Skin of body (tissue), 3 donors: ENCODE measurements at places on chromosomes 7 and 10. TPM values are rescaled to one million over a fixed set of nuclear protein-coding genes. Genes with fewer than 3 reads are reported as not detected.

The HMX2 gene
- not detected for total RNA-seq

The ANKRD30A gene
- total RNA-seq, result 0.30 TPM

The CDHR1 gene
- 1.7 TPM for total RNA-seq

The ADGRA1 gene
- 0.10 TPM for total RNA-seq

The ITPRID1 gene
- 1.8 TPM for total RNA-seq

The IRF5 gene
- total RNA-seq, result 4.2 TPM

The DYNC1I1 gene
- total RNA-seq, result 1.1 TPM

The IDE gene
- 50.8 TPM for total RNA-seq

The CYP2E1 gene
- 0.69 TPM for total RNA-seq

The OR2A42 gene
- total RNA-seq, result 0.10 TPM

The ATOH7 gene
- total RNA-seq, result not detected

The NPY4R2 gene
- total RNA-seq, result 0.49 TPM

The MEOX2 gene
- total RNA-seq, result 30.9 TPM

The DGKI gene
- total RNA-seq, result 1.5 TPM

The TRIM73 gene
- 1.7 TPM for total RNA-seq

The NME8 gene
- total RNA-seq, result 0.79 TPM

The SMARCD3 gene
- 34.5 TPM for total RNA-seq

The ABCA13 gene
- 5.6 TPM for total RNA-seq

The WDR86 gene
- 14.0 TPM for total RNA-seq

The GDF2 gene
- total RNA-seq, result not detected

The ZP3 gene
- 0.79 TPM for total RNA-seq

The RHOBTB1 gene
- 22.8 TPM for total RNA-seq

The SPDYE5 gene
- total RNA-seq, result not detected

The ZNF727 gene
- total RNA-seq, result 0.30 TPM

The SUMF2 gene
- total RNA-seq, result 96.9 TPM

The PKD1L1 gene
- total RNA-seq, result 0.30 TPM

The ZEB1 gene
- 70.4 TPM for total RNA-seq

The LEP gene
- total RNA-seq, result 0.59 TPM
